ENCODE measurements at places on chromosomes 7 and 10. TPM values are rescaled to one million over a fixed set of nuclear protein-coding genes. Genes with fewer than 3 reads are reported as not detected.

Gene RABGEF1
- 68.2 TPM for polyA plus RNA-seq

Gene CDHR3
- 2.8 TPM for polyA plus RNA-seq

Gene NACAD
- 0.93 TPM for polyA plus RNA-seq

Gene ZFAND4
- polyA plus RNA-seq = 4.0 TPM

Gene CPA2
- polyA plus RNA-seq = not detected

Gene ASAH2
- polyA plus RNA-seq = 3.4 TPM

DNA sequence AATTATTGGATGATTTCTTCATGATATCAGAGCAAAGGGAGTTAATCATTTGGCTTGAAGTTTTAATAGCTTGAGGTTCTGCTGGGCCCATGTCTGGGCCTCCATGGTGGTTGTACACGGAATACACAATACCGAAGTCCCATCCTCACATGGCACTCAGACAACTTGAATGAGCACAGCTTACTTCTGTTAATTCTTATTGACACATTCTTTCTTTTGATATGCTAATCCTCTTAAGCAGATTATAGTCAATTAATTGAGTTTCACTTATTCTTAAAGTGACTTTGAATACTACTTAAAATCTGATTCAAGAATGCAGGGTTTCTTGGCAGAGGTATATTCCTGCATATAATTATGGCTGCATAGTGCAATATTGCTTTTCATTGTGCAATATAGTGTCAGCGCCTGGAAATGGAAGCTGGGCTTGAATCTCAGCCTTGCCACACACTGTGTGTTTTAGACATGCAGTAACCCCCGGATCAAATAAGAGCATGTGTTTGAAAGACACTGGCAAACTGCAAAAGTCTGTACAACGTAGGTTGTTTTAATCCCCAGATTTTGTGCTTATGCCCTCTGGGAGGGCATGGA lies 543.5 kb upstream of the ADARB2 start:
- no peak overlapping the region for H3K27ac ChIP-seq
- no peak for DNase-seq
- H3K4me3 ChIP-seq = no peak overlapping the region

GRCh38 chr10:86506062-86506461 lies 15.5 kb downstream of the WAPL start:
- H3K27ac ChIP-seq = no peak overlapping the region
- no peaks in the 10 kb centered on the region for H3K27me3 ChIP-seq
- DNase-seq = no peak
- H3K36me3 ChIP-seq = peaks cover 6% of the 10 kb centered on the region

GRCh38 chr10:103049237-103049636 lies 131.1 kb downstream of the CNNM2 start:
- peaks cover 18% of the 10 kb centered on the region for H3K4me1 ChIP-seq
- H3K36me3 ChIP-seq = no peaks in the 10 kb centered on the region
- no peak overlapping the region for H3K27ac ChIP-seq
- H3K4me3 ChIP-seq = no peak overlapping the region
- no peaks in the 10 kb centered on the region for H3K27me3 ChIP-seq

DNA sequence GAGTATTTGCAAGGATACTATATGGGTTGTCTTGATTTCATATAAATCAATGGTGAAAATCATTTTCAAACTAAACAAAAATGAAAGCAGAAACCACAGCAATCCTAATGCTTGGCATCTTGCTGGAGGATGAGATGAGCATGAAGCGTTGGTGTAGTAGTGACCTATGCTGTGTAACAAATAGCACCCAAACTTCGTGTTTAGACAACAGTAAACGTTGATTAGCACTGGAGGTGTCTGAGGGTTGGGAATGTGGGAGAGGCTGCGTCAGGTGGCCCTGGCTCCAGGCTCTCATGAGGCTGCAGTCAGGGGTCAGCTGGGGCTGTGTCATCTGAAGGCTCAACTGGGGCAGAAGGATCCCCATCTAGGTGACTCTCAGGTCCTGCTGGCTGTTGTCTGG lies 67.8 kb downstream of the MICALL2 start:
- peaks cover 19% of the 10 kb centered on the region for H3K27me3 ChIP-seq
- DNase-seq = no peak
- no peak overlapping the region for H3K4me3 ChIP-seq
- no peaks in the 10 kb centered on the region for H3K4me1 ChIP-seq

GRCh38 chr7:143433759-143434158 lies 9.5 kb upstream of the TAS2R60 start:
- no peak overlapping the region for H3K27ac ChIP-seq
- DNase-seq = no peak
- no peak overlapping the region for H3K4me3 ChIP-seq
- H3K4me1 ChIP-seq = peaks cover 29% of the 10 kb centered on the region

- no peak overlapping the region for H3K4me3 ChIP-seq
- no peak overlapping the region for H3K27ac ChIP-seq
- H3K27me3 ChIP-seq = no peaks in the 10 kb centered on the region
- H3K36me3 ChIP-seq = no peaks in the 10 kb centered on the region
- no peak for DNase-seq
- no peaks in the 10 kb centered on the region for H3K4me1 ChIP-seq
Measured at GRCh38 chr7:34175837-34176236, 270.5 kb downstream of the BMPER start.

GRCh38 chr10:132882069-132882951 lies 60.1 kb downstream of the CFAP46 start:
- H3K4me1 ChIP-seq = peaks cover 7% of the 10 kb centered on the region
- H3K36me3 ChIP-seq = no peaks in the 10 kb centered on the region
- no peak for DNase-seq
- H3K4me3 ChIP-seq = no peak overlapping the region
- no peak overlapping the region for H3K27ac ChIP-seq
- H3K27me3 ChIP-seq = peaks cover 19% of the 10 kb centered on the region

- no peak overlapping the region for H3K4me3 ChIP-seq
- no peaks in the 10 kb centered on the region for H3K36me3 ChIP-seq
- no peaks in the 10 kb centered on the region for H3K4me1 ChIP-seq
- H3K27me3 ChIP-seq = peaks cover 45% of the 10 kb centered on the region
Measured at GRCh38 chr10:114233482-114233881, 5.6 kb upstream of the VWA2 start.

DNA sequence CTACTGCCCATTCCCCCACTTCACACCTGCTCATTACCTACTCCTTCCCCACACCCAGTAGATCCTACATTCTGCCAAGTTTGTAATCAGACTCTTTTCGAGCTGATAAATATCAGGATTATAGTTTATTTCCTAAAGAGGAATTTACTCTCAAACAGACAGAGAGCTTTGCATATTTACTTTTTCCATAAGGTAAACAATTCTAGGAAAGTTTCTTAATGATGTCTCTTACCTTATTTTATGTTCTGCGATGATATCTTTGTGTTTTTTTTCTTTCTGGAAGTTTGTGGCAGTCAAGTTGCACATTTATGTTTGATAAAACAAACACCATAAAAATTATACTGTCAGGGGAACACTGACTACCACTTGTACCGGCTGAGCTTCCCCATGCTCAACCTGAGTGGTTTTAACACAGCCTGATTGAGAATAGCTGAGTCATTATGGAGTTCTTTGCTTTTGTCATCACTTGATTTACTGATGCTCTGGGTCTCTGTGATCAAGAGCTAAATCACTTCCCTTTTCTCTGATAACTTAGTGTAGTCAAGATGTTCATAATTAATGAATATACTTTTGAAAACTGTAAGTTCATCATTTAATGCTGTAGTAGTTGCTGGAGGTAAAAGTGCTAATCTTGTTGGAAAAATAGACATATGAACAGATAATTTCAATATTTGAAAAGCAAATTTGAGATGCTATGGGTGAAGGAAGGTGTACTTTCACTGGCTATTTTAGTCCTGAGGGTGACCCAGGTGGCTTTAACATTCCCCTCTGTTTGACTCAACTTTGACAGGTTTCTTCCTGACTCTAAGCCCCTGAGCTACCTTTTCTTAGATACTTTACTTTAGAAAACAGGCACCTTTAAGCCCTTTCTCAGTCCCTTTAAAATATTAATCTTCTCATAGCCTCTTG lies 1034.5 kb upstream of the LRRTM3 start:
- H3K27ac ChIP-seq = no peak overlapping the region
- H3K27me3 ChIP-seq = no peaks in the 10 kb centered on the region
- H3K36me3 ChIP-seq = no peaks in the 10 kb centered on the region
- H3K4me1 ChIP-seq = no peaks in the 10 kb centered on the region

- peak; percentile 70 for DNase-seq
- peak overlapping the region; percentile 67 for H3K27ac ChIP-seq
- no peaks in the 10 kb centered on the region for H3K36me3 ChIP-seq
Measured at GRCh38 chr7:92586403-92586802, 3.8 kb downstream of the FAM133B start.

DNA sequence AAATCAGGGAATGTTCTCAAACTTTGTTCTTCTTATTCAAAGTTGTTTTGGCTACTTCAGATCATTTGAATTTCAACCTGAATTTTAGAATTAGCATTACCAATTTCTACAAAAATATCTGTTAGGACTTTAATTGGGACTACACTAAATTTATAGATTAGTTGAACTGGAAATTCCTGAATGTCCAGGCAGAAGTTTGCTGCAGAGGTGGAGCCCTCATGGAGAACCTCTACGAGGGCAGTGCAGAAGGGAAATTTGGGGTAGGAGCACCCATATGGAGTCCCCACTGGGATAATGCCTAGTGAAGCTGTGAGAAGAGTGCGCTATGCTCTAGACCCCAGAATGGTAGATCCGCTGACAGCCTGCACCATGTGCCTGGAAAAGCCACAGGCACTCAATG lies 22.8 kb upstream of the AGMO start:
- H3K27ac ChIP-seq = no peak overlapping the region
- no peak overlapping the region for H3K4me3 ChIP-seq
- H3K27me3 ChIP-seq = no peaks in the 10 kb centered on the region
- no peak for DNase-seq
- H3K4me1 ChIP-seq = no peaks in the 10 kb centered on the region

- DNase-seq = no peak
- no peaks in the 10 kb centered on the region for H3K27me3 ChIP-seq
- peaks cover 36% of the 10 kb centered on the region for H3K4me1 ChIP-seq
- no peaks in the 10 kb centered on the region for H3K36me3 ChIP-seq
Measured at GRCh38 chr10:31341552-31341951, 22.5 kb downstream of the ZEB1 start.

DNA sequence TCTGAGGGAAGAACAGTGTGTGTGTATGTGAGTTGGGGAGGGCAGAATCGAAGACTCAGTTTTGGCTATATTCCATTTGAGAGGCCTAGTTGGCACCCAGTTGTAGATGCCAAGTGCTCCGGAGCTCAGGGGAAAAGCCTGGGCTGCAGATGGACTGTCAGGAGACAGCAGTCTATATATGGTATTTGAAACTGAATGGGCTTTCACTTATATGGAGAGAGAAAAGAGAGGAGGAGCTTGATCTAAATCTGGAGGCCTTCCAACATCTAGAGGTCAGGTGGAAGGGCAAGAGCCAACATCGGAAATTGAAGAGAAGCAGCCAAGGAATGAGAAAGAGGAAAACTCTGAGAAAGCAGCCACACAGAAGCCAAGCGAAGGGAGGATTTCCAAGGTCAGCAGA lies 350.8 kb upstream of the BMPER start:
- no peak for DNase-seq
- H3K27ac ChIP-seq = no peak overlapping the region
- H3K36me3 ChIP-seq = no peaks in the 10 kb centered on the region
- H3K4me3 ChIP-seq = no peak overlapping the region
- no peaks in the 10 kb centered on the region for H3K27me3 ChIP-seq
- H3K4me1 ChIP-seq = no peaks in the 10 kb centered on the region

DNA sequence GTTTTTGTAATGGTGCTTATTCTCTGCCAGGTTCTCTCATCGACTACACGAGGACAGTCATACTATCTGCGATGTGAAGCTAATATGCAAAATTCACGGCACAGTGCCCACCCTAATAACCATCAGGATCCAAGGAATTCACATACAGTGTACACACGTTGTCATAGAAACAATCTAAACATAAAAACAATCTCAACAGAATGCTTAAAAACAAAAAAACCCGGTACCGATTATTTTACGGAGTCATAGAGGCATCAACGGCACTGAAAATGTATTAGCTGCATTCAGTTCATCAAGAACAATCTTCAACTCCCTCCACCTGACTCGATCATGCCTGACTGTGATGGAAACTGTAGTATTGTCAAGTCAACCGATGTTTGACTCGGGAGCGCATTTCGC lies 628 bp downstream of the MRPS33 start:
- peak overlapping the region; percentile 82 for H3K4me3 ChIP-seq
- peaks cover 16% of the 10 kb centered on the region for H3K4me1 ChIP-seq
- no peaks in the 10 kb centered on the region for H3K27me3 ChIP-seq
- H3K27ac ChIP-seq = peak overlapping the region; percentile 81
- DNase-seq = peak; percentile 70

GRCh38 chr10:12501841-12502525 lies 152.6 kb downstream of the CAMK1D start:
- no peak overlapping the region for H3K4me3 ChIP-seq
- H3K27me3 ChIP-seq = no peaks in the 10 kb centered on the region
- no peak overlapping the region for H3K27ac ChIP-seq
- no peaks in the 10 kb centered on the region for H3K4me1 ChIP-seq

DNA sequence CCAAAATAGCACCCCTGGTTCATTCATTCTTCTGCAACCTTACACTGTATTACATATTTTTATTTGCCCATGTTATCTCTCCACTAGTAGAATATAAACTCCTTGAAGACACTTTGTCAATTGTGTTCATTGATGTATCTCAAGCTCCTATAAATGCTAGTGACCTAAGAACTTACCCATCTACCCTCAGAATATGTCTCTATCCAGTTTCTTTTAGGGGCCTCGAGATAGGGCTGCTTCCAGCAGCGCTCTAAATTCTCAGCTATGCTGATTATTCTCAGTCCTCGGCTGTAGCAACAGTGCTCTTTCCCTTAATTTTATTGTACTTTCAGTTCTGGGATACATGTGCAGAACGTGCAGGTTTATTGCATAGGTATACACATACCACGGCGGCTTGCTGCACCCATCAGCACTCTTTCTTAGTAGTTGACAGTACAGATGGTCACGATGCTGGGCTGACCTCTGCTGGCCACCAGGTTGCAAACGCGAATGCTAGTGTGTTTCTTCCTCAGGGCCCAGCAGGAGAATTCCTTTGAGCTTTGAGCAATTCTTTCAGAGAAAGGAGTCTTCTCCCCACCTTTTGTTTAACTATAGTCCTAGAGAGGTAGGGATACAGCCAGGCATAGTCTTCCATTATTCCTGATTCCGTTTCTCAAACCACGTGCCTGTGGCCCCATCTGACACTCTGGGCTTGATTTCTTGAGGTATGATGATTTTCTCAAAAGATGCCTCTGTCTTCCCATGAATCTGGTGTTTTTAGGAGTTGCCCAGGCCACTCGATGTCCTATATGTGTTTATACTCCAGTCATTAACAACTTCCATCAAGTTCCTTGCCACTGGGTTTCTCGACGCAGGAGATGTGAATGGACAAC lies 49.1 kb upstream of the CDC14C start:
- H3K4me1 ChIP-seq = no peaks in the 10 kb centered on the region
- no peaks in the 10 kb centered on the region for H3K27me3 ChIP-seq
- H3K36me3 ChIP-seq = no peaks in the 10 kb centered on the region
- no peak overlapping the region for H3K4me3 ChIP-seq
